ENCODE measurements at places on chromosomes 2 and 18. TPM values are rescaled to one million over a fixed set of nuclear protein-coding genes. Genes with fewer than 3 reads are reported as not detected.
A peak's percentile ranks its signal among the peaks of the same experiment; 100 is the strongest.

The TEX44 gene
- not detected for total RNA-seq

The RNF125 gene
- total RNA-seq = 1.8 TPM

DNA sequence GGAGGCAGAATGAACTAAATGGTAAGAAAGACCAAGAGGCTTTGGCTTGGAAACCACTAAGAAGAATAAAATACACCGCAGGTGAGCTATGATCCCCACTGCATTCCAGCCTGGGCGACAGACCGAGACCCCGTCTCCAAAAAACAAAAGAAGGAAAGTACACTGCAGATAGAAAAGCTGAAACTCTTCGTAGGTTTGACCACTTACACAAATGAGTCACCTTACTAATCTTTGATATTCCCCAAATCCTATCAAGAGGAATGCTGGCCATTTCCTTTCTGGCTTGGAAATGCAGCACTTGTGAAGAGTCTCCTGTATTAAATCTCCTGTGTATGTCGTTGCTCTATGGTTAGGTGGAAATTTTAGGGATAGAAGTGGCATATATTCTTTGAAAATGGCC lies 108.8 kb downstream of the MTCL1 start:
- H3K4me3 ChIP-seq = no peak overlapping the region
- no peak overlapping the region for H3K27ac ChIP-seq
- H3K27me3 ChIP-seq = no peaks in the 10 kb centered on the region
- peaks cover 17% of the 10 kb centered on the region for H3K4me1 ChIP-seq
- no peak for DNase-seq

DNA sequence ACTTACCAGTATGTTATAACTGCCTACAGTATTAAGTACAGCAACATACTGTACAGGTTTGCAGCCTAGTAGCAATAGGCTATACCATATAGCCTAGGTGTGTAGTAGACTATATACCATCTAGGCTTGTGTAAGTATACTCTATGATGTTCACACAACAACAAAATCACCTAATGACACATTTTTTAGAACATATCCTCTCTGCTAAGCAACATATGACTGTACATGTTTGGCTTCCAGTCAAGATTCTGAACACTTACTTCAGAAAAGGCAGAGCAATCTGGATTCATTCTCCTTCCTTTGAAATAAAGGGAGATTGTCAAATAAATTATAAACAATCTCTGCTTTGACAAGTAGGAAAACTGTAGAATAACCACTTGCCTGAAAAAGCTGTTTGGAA lies 81.8 kb downstream of the EXOC6B start:
- no peaks in the 10 kb centered on the region for H3K4me1 ChIP-seq
- no peaks in the 10 kb centered on the region for H3K27me3 ChIP-seq
- no peak overlapping the region for H3K4me3 ChIP-seq
- DNase-seq = no peak

GRCh38 chr2:11008773-11009172 lies 97.0 kb downstream of the KCNF1 start:
- peaks cover 11% of the 10 kb centered on the region for H3K4me1 ChIP-seq
- no peak for DNase-seq
- H3K27me3 ChIP-seq = peaks cover 3% of the 10 kb centered on the region
- no peak overlapping the region for H3K4me3 ChIP-seq
- H3K36me3 ChIP-seq = no peaks in the 10 kb centered on the region

DNA sequence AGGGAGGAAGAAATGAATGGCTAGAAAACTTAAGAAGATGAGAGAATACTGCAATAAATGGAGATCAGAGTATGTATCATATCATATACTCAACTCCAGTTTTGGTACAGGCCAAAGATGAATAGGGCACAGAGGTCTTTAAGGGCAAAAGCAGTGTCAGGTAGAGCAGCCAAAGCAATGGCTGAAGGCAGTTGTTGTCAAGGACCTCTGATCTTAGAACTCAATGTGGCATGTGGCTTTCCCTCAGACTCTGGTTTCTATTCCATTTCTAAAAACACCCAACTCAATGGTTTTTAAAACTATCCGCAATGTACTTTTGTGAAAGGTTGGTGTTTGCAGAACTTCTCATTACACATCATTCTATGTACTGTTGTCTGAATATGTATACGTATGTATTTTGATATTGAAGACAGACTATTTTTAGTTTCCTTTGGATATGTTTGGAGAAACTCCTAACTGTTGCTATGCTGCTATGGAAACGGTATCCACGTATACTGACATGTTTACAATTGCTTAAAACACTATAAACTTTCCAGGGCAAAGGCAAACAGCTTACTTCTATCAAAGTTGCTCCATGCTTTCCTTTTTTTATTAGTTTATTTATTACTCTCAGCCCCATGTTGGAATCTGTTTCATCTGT lies 58.1 kb upstream of the PELI1 start:
- no peak for DNase-seq
- no peaks in the 10 kb centered on the region for H3K27me3 ChIP-seq
- peaks cover 38% of the 10 kb centered on the region for H3K4me1 ChIP-seq
- peak overlapping the region; percentile 99 for H3K27ac ChIP-seq
